ENCODE measurements at places on chromosomes 3 and 15.

DNA sequence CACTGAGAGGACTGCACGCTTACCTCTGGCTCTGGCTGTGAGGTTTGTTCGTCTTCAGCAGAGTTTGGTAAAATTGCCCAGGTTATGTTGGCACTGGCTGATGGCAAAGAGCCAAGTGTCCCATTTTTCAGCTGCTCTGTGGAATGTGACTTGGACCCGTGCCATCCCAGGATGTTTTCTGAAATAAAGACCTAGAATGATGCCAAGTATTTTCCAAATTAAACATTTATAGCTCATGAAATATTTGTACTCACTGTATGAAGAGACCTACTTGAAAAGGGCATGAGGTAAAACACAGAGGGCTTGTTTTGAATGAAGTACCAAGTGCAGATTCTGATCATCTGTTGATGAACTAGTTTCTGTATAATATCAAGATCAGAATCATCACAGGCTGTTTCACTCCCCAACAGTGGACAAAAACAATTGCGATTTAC lies 200.5 kb downstream of the STT3B start:
- peak; percentile 25 for DNase-seq

- no peak for DNase-seq
These were observed 80.6 kb upstream of the BHLHE40 start for GRCh38 chr3:4898454-4899313.

DNA sequence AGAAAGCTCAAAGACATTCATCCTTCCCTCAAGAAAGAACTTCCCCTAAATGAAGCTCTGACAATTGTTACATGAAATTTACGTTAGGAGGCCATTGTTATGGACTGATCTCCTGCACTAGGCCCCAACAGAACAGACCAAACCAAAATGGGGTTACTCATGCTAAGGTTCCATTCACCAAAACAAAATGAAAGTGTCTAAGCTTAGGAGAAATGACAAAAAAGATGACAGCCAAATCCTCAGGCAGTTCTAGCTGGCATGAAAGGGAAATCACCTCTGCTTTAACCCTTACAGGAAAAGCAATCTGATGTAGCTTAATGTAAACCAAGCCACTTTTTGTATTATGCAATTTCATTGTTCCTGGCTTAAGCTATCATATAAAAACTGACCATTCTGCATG lies 271.2 kb downstream of the MAGI1 start:
- DNase-seq, result no peak

DNA sequence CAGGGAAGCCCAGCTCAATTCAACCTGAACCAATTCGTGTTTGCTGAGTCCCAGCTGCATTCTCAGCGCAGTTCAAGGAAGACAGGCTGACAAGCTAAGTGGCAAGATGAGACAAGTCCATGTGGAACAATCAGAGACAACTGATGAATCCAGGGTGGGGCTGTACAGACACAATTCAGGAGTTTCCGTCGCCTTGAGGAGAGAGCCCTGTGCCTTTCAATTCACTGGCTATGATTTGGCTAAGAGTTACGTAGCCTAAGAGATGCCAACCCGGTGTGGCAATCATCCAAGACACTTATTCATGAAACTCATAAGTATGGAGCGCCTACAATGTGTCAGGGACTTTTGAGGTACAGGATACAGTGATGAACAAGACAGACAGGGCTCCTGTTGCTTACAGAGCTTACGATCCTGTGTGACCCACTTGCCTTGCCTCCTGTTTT lies 15.5 kb upstream of the ZBED2 start:
- DNase-seq, result no peak

DNA sequence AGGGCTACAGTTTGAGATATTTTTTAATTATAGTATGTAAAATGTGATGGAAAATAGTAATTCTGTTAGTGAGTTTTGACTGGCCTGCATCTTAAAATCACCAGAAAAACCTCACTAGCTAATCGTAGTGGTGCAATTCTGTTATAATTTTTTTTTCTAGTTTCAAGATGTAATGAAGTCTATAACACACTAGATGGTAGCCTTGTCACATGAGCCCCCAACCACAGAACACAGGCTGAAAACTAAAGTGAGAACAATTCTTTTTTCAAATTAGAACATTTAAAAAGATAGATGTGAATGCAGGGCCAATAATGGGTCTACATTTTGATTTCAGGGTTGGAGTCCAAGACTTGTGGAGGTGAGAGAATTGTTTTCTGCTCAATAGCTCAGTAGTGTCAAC lies 83.3 kb upstream of the KCNH8 start:
- peak; percentile 31 for DNase-seq

GRCh38 chr15:48798319-48798718 lies 12.6 kb downstream of the CEP152 start:
- DNase-seq, result peak; percentile 17

DNA sequence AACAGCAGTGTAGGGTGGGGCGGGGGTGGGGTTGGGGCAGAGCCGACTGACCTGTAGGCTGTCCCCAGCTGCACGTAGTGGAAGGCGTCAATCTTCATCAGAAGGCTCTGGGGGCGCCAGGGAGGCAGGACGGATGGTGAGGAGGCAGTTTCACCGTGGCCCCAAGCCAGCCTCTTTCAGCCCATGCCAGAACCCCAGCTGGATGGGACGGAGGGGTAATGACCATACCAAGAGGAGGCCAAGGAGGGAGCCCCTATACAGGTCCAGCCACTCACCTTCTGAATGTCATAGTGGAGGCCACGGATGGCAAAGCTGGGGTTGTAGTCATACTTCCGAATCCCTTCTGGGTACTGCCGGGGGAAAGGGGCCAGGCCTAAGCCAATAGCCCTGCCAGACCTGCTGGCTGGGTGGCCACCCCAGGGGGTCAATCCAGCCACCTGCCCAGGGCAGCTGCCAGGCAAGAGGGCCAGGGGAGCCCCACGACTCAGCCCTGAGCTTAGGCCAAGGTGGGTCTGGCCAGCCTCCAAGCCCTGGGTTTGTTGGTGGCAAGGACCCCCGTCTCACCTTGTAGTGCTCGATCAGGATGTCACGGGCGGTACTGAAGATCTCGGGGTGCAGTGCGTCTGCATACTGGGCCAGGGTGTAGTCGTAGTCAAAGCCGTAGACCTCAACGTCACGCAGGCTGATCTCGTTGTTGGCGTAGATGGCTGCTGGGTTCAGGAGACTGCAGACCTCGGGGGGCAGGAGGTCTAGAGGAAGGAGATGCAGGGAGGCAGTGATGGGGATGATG lies 4.9 kb downstream of the NT5DC2 start:
- no peak for DNase-seq

- peak; percentile 98 for DNase-seq
These were observed 903 bp downstream of the SLC25A38 start for GRCh38 chr3:39383881-39384664.

DNA sequence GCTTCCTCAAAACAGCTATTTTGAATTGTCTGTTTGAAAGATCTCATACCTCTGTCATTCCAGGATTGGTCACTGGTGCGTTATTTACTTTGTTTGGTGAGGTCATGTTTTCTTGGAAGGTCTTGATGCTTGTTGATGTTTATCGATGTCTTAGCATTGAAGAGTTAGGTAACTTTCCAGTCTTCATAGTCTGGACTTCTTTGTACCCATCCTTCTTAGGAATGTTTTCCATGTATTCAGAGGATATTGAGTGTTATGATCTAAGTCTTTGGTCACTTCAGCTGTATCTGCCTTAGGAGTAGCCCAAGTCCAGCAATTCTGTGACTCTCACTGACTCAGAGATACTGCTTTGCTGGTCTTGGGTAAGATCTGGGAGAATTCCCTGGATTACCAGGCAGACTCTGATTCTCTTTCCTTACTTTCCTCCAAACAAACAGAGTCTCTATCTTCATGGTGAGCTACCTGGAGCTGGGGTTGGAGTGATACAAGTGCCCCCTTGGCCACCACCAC lies 398.6 kb downstream of the ZIC4 start:
- DNase-seq, result no peak

DNA sequence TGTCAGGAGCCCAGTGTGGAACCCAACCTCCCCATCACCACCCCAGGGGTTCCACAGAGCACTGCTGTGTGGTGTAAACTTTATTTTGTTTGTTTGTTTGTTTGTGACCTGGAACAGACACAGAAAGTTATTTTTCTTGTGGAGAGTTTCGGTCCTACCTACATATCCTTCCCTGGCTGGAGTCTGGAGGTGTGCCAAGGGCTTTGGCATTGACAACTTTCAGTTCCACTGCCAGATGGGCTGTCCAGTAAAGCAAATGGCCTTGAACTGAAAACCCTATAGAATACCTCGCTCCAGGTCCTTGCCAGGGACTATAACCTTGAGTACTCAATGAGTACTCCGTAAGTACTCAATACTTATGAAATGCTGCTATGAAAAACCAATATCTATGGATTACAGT lies 103.5 kb downstream of the MITF start:
- no peak for DNase-seq

DNA sequence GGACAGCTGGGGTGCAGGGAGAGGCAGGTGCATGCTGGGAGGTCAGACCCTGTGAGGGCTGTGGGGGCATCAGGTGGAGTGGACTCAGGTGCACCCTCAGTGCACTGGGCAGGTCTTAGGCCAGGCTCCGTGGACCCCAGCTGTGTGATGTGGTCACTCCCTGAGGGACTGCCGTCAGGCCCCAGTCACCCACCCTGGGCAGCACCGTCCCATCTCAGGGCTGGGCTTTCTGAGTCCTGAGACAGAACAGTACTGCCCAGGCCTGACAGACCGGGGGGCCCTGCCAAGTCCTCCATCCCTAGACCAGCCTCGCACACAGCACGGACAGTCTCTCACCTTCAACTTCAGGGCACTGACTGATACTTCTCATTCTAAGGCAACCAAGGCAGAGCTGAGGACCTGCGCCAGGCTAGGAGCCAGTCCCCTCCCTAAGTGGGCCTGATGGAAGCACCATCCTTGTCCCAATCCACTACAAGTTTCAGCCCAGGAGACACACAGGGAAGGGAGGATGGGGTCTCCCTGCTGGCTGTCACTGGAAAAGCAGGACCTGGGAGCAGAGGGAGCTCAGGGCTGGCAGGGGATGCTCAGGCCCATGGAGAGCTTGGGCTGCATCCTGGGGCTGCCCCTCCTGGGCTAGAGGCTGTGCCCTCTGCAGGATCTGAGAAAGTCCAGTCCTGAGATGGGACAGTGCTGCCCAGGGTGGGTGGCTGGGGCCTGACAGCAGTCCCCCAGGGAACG lies 86.3 kb downstream of the LMLN start:
- no peak for DNase-seq

- no peak for DNase-seq
These were observed 78.5 kb upstream of the RBMS3 start for GRCh38 chr3:29202378-29202777.

GRCh38 chr3:18044191-18044590 lies 301.8 kb upstream of the TBC1D5 start:
- no peak for DNase-seq

DNA sequence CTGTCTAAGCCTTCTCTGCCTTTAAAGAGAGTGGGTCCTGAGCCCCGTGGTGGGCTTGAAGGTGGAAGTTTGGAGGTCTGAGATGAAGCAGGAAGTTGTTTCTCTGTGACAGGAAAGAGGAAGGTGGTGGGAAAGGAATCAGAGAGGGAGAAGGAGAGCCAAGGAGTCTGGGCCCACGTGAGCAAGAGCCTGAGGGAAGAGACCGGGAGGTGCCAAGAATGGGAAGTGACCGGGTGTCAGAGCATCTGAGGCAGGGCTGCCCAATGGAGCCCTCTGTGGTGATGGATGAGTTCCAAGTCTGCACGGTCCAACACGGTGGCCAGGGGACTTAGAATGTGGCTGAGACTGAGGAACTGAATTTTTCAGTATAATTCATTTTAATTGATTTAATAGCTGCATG lies 24.6 kb downstream of the ALDH1L1 start:
- DNase-seq, result no peak

DNA sequence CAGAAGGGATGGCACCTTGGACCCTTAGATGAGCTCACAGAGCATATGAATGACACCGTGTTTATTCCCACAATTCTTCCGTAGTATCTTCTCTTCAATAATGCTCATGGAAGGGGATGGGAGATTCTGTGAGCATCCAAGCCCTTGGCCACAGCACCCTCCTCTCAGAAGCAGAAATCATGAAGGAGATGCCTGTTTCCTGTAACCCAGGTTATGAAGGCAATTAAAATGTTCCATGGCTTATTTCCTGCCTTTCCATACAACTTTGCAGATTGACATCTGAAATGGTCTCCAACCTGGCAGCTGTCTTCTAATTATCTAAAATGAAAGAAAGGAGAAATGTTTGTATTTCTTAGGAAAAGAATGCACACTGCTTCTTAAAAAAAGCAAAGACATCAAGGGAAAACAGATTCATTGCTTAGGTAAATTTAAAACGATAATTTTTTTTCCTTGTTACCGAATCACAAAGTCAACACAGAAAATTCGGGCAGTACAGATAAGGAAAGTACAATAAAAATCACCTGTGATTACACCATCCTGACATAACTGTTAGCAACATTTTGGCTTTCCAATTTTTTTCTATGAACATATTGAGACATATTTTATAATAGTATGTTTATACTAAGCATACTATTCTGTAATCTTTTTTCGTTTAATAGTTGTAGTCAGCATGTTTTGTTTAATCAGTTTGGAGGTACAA lies 128.5 kb downstream of the SQOR start:
- no peak for DNase-seq

DNA sequence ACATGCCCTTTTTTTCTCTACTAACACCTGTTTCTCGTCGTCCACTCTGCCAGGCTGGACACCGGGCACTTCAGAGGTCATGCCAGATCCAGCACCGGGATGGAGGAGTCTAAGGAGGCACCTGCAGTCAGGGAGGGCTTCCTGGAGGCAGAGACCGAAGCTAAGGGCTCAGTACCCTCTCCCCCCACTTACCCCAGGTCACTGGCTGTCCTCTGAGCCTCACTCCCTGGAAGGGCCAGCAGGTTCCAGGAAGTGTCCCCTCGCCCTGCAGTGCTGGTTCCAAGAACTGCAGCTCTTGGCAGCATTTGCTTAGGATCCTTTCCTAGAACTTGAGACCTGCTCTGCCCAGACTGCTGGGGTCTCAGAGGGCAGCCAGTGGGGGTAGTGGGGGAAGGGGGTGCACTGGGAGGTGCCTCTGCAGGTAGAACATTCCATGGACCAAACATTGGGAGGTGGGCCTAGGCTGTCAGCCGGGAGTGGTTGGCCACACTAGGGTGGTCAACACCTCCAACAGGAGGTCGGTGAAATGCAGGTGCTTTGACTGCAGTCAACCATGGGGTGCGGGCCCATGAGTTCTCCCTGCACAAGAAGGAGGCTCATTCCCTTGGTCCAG lies 11.3 kb downstream of the CISH start:
- no peak for DNase-seq

GRCh38 chr3:170064108-170064507 lies 26.3 kb downstream of the GPR160 start:
- no peak for DNase-seq
